NCI-H526 (cell line): ENCODE measurements at places on chromosomes 6 and 20.

DNA sequence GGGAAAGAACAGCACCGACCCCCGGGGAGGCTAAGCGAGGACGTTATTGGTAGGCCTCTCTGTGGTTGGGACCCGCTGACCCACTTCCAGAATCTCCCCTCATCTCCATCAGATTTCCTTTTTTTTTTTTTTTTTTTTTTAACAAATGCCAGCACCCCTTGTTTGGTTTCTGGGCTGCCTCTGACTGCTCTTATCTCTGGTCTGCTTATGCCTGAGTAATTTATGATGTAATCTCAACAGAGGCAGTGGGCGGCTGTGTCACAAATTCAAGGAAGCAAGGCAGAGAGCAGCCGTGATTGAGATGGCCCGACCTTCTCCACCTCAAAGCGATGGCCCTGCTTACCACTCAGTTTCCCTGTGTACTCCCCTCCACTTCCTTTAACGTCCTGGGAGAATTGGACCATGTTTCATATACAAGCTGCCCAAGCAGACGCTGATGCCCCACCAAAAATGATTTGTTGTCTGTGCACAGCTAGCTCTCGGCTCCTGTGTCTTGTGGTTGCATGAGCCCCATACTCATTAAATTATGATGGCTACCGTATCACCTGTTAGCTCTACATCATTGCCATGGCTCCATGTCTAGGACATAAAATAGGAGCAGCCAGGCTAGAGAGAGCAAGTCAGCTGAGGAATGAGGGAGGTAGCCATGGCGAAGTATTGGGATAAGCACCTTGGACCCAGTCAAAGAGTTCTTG, 98.1 kb downstream of the ZNF217 start:
- no peak for DNase-seq

GRCh38 chr6:35061102-35061615, 80.0 kb downstream of the TCP11 start:
- DNase-seq = no peak

GRCh38 chr6:103140308-103141027, 1719.3 kb downstream of the HACE1 start:
- no peak for DNase-seq

DNA sequence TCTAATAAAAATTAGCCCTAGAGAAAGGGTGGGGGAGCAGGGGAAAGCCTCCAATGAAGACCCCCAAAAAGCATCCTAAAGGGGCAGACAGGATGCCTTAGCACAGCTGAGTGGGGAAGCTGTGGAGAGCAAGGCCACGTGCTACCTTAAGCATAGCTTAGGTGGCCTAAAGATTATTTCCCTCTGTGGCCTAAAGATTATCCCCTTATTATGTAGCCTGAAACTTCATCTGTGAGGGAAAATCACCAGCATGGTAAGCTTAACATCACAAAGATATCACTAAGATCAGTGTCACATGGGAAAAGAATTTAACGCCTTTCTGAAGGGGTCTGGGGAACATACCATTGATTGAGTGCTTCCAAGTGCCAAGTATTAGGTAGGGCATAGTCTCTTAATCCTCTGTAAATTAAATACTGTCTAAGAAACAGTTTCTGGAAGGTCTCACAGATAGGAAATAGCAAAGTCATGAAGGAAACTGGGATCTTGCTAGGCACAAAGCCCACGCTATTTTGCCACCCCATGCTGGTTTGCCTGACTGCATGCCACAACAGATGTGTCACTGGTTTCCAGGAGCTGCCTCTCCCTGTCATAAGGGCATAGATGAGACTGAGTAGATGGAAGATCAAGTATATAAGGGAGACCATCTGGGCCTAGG, 170.0 kb downstream of the HACE1 start:
- no peak for DNase-seq

- DNase-seq = no peak
Measured at GRCh38 chr20:9736373-9736772, 102.5 kb downstream of the PAK5 start.

DNA sequence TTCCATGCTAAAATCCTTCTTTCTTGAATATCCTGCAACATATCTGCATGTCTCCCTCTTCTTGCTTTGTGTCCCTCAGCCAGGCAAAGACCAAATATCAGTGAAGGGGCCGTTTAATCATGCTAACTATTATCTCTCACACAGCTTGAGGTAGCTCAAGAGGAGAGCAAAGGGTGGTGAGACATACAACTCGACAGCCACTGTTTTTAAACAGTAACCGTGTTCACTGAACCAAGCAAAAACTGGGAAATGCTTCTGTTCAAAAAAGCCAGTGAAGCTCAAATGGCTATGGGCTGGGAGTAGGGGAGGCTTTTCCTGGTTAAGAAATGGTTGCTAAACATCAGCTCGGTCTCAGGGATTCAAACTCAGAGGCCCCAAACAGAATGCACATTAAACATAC, 83.4 kb downstream of the MAP7 start:
- peak; percentile 53 for DNase-seq

DNA sequence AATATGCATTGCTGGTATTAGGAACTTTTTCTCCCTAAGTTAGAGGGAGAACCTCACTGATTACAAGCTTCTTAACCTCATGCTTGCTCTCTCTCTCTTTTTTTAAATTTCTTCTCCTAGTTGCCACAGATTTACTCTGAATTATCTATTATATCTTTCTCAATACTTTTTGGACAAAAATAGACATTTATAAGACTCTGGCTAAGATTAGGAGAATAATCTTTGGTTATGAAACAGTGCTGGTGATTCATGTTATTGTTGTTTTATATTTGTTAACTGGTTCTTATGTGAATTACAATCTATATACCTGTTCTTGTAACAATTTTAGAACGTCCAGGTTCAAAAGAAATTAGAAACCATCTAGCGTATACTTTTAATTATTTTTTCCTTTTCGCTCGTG, 187.8 kb downstream of the OGFRL1 start:
- DNase-seq = no peak

DNA sequence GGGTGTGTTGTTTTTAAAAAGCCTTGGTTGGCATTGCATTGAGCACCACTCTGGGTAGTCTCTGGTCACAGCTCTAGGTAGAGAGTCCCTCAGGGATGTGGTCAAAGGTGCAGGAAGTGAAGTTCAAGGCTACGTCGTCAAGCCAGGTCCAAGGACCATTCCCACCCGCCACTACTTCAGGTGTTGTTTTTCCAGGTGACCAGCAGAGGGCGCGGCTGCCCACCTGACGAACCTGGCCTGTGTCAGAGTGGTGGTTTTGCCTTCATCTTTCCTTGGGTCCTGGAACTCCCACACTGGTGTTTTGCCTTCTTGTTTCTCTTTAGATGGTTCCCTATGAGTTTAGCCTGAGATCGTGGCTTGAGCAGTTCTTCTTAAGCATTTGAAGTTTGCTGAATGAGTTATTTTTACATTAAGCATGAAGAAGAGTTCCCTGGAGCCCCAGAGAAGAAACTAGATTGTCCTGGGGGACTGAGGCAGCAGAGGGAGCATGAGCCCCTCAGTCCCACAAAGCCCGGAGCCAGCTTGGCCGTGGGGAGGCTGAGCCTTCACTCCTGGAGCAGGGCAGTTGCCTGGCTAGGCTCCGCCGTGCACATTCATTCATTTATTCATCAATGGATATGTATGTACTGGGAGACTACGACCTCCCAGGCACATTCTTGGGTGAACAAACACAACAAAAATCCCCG, 5.6 kb upstream of the PHACTR3 start:
- peak; percentile 75 for DNase-seq

DNA sequence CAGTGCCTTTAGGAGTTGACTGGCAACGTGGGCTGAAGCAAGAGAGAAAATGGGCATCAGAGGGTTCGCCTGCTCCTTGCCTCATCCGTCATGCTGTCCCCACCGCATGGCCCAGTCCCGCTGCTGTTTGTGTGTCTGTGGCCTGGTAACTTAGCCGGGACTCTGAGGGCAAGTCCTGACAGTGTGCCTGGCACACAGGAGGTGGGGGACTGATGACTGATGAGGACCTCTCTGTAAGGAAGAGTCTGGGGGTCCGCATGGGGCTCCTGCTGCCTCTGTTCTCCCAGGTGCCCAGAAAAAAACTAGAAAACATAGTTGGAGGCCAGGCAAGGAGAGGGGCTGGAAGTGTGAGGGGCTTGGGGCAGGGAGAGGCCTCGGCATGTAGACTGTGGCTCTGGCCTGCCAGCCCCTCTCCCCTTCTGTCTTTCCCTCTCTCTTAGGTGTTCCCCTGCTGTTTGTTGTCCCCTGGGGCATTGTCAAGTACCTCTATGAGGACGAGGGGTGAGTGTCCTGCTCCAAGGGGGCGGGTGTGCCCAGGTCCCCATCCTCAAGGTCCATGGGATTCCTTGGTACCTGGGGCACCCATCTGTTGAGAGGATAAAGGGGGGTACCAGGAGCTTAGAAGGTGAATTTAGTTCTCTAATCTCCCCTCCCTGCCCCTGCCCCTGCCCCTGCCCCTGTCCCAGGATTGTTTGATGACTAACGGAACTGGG, 29.5 kb downstream of the GLP1R start:
- DNase-seq = no peak

- DNase-seq = no peak
Measured at GRCh38 chr20:50360218-50360672, 149.9 kb upstream of the PTPN1 start.

GRCh38 chr20:15030826-15031225, 693.4 kb upstream of the FLRT3 start:
- DNase-seq = no peak

GRCh38 chr6:154164397-154164796, 125.4 kb downstream of the OPRM1 start:
- no peak for DNase-seq

GRCh38 chr20:1029980-1030379, 27.9 kb upstream of the RSPO4 start:
- DNase-seq = no peak

DNA sequence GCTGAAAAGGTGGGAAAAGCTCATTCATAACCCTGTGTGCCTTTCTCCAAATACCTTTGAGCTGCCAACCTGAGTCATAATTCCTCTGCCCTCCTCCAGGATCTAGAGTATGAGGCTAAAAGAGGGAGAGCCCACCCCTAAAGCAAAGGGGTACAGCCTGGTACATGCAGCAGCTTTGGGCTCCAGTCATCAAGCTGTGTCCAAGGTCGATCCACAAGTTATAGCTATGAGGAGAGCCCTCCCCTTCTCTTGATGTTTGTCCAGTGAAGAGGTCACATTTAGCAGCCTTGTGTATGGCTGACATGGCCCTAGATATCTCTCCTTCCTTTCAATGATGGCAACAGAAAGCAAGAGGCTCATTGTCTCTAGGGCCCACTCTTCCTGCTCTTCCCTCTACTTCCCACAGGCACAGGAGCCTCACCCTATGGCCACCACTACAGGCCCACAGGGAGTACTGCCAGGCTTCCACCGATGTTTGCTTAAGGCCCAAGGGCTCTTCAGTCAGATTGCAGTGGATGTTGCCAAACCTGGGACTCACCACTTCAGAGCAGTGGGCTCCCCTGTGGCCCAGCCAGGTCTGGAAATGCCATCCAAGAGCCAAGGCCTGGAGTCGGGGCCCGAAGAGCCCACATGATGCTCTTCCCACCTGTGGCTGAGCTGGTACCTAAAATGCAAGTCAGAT, 176.8 kb downstream of the CD83 start:
- DNase-seq = no peak

GRCh38 chr6:142902636-142903053, 42.3 kb downstream of the HIVEP2 start:
- DNase-seq = no peak

GRCh38 chr6:22807261-22807660, 237.9 kb downstream of the HDGFL1 start:
- no peak for DNase-seq

DNA sequence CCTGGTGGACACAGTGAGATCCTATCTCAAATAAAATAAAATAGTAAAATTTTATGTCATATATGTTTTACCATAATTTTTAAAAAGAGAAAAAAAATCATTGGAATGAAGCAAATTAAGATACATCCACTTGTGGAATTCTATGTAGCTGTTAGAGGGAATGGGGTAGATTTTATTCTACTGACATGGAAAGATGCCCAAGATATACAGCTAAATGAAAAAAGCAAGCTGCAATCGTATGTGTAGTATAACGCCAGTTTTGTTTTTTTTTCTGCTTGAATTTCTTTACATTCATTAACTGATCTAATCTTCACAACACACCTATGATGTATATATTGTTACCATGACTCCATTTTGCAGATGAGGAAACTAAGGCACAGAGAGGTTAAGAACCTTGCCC, 23.4 kb upstream of the RANBP9 start:
- DNase-seq = no peak

DNA sequence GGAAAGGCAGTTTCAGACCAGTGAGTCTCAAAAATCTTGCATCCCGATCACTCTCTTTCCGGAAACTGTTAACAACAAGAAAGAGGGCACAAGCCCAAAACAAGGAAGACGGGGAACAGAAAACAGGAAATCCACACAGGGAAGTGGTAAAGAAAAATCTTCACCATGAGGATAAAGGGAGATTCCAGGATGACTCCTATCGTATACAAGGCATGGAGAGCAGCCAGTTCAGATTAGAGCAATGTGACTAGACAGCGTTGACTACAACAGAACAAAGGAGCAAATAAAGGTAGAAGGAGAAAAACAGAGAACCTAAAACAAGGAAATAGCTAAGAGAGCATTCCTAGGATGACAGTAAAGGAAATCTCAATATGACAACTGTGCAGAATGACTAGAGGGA, 26.5 kb downstream of the VNN1 start:
- no peak for DNase-seq

GRCh38 chr6:143135325-143135724, 74.6 kb downstream of the AIG1 start:
- DNase-seq = no peak

DNA sequence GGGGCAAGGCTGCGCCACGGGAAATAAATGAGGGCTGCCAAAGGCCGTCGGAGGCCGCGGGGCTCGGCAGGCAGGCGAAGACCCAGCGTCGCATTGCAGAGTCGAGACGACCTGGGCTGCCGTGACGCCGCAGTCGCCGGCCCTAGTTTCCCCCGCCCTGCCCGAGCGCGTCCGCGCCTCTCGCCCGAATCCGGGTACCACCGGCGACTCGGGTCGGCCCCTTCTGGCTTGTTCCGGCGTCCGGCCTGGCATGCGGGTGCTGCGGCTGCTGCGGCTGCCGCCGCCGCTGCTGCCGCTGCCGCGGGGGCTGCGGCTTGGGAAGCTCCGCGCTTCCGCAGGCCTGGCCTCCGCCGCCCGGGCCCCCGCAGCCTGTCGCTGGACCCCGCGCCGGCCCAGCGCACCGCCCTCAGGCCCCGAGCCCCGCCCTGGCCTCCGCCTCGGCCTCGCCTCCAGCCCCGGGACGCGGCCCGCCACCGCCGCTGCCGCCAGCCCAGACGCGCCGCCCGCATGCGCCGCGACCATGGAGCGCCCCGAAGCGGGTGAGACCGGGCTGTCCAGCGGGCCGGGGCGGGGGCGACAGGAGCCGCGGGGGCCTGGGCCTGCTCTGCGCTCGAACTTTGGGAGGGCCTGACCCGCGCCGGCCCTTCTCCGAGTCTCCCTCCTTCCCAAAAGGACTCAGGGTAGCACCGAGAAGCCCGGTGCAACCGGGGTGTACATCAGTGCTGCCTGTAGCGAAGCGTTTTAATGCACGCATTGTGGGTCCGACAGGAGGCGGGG, at the start of gene AKAP7:
Gene AKAP7 (plus strand): TSS at position 224 of the 777 bp plus-strand sequence. CDS start 297 bp downstream, at position 521.
- DNase-seq = no peak

GRCh38 chr6:15793288-15793687, 130.5 kb upstream of the DTNBP1 start:
- no peak for DNase-seq
